ENCODE measurements at places on chromosomes 16 and 17.

- no peak for DNase-seq
These were observed 3.5 kb downstream of the RSAD1 start for GRCh38 chr17:50482110-50482509.

- peak; percentile 27 for DNase-seq
These were observed at the start of gene MMP28 for GRCh38 chr17:35795007-35795870. MMP28 (minus strand) TSS chr17:35795641; CDS start chr17:35795377, 264 bp downstream.

GRCh38 chr16:84618581-84619460, 943 bp upstream of the COTL1 start:
- no peak for DNase-seq

DNA sequence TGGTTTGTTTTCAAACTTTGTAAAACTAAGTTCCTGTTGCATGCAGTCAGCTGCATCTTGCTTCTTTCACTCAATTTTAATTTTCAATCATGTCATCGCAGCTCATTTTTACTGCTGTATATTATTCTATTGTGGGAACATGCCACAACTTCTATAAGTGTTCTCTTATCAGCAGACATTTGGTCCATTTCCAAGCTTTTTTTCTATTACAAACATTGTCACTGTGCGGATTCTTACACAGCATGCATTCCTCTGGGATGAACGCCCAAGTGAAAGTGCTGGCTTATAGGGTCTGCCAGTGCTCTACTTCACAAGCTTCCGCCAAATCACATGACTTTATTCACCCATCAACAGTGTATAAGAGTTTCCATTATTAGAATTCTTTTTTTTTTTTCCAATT, 22.7 kb downstream of the GINS3 start:
- DNase-seq, result no peak

GRCh38 chr16:49021136-49021535, 260.5 kb downstream of the CBLN1 start:
- DNase-seq, result no peak

DNA sequence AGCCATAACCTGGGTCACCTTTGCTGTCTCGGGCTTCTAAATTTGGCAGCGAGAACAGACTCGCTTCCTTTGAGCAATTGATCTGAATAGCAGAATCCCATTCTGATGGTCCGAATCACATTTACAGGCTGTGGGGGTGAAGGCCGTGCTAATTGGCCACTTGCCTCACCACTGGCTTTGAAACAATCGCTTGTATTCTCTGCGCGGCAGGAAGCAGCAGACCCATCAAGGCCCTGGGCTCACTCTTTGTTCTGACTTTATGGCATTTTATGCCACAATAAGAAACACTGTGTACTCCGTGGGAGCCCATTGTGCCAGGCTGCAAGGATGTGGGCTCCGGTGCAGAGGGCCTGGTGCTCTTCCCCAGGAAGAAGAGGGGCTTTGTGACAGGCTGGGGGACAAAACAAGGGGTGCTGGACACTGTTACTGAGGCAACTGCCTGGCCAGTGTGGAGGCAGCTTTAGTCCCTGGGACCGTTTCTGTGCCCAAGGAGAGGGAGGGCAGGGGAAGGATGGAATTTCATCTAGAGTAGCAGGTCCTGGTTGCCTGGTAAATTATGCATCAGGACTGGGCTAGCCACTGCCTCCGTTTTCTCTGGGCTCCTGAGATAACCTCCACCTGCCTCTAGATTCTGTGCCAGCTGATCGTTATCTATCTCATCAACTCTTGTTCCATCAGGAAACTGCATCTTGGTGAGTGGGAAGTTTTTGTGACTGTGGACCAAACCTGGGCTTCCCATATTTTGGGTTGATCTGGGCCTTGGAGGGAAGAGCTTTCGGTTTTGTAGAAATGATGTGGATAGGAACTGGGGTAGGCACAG, 78.5 kb downstream of the MRC2 start:
- no peak for DNase-seq

- peak; percentile 93 for DNase-seq
These were observed 812 bp upstream of the PPP1R9B start for GRCh38 chr17:50151041-50151936.

Data from activated CD4-positive, alpha-beta T cell treated with anti-CD3 and anti-CD28 coated beads, Interleukin-2, Interleukin-4, amounts not matched to agents 100 ng/mL and 50 ng/mL, durations not matched to agents 16 hours and 8 hours (primary cell).